HepG2 (cell line): ENCODE measurements at places on chromosomes 2 and 18. TPM values are rescaled to one million over a fixed set of nuclear protein-coding genes. Genes with fewer than 3 reads are reported as not detected.

GRCh38 chr2:212176151-212176550, 362.5 kb downstream of the ERBB4 start:
- no peak for DNase-seq

- no peak for DNase-seq
Observed at GRCh38 chr2:216142540-216142939, 33.4 kb downstream of the XRCC5 start.

The ARHGEF4 gene
- 0.08 and 0.13 TPM in 2 replicates for polyA plus RNA-seq

DNA sequence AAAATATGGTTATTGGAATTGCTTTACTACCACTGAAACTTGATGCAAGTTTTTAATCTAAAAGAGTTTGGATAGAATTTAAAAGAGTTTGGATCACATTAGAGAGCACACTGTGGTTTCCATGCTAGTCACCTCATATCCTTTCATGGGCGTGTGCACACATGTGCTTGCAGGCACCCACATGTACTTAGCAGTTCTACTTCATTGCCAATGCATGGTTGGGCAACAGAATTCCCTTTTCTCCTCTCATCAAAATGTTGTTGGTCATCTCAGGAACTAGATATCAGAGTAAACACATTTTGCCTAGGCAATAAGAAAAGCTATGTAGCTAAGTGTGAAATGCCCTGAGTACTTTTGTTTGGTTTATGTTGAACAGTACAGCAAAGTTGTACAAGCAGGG, 254.1 kb upstream of the RASGRP3 start:
- DNase-seq: no peak

DNA sequence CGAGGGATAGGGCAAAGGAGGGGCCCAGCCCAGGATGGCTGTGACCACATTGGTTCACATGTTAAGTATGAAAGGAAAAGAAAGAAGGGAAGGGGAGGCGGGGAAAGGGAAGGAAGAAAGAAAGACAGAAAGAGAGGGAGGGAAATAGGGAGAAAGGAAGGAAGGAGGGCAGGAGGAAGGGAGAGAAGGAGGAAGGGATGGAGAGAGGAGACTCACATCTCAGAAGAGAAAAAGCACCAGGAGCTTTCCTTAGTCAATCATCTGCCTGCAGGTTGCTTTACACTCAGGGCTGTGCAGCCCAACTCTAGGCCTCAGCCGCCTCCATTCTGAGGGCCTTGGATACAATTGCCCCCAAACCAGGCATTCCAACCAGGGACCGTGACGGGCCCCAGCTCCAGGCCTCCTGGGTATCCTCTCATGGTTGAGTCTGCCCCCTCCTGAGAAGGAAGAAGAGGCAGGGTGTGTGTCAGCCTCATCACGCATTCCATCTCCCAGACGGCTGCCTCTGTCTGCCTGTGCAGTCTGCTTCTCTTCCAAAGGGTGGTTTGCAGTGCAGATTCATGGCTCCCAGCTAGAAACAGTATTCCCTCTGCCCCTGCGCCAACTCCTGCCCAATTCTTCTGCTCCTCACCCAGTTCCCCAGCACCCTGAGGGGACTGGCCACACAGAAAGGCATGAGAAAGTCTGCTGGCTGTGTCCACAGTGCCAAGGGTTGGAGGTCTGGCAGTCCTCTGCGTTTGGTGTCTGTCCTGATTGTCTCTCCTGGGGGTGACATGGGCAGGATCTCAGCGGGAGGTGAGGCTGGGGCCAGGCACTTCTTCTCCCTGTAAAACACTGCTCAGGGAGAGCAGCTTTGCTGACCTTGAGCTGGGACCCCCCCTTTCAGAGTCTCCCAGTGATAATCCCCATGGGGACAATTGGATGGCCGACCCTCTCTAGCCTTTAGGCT, 163.3 kb downstream of the SMAD7 start:
- no peak for DNase-seq

DNA sequence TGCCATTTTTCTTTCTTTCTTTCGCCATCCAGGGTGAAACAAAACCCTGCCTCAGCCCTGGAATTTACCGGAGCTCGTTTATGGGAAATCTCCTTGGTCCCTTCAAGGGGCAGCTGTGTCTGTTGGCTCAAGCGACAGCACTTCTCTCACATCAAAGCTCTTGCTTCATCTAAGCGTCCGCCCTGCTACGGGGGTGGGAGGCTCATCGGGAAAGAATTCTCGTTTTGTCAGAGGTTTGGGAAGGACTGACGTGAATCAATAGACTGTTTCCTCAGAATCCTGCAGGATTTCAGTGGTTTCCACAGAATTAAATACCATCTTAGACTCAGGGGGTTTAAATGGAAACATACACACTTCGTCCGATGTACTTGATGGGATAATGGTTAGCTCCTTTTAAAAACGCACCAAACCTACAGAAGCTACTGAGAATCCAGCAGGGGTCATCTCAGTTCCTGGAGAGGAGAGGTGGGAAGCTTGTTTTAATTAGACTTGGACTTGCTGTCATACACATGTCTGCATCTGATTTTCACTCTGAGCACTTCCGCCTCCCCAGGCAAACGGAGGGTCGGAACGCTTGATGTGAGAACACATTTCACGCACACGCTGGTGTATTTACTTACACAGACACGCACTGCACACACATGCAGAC, 91.6 kb downstream of the ASB1 start:
- peak; percentile 92 for DNase-seq

The ANKRD30BL gene
- polyA plus RNA-seq: not detected in 2 replicates

GRCh38 chr2:158610059-158610458, 153.3 kb downstream of the PKP4 start:
- DNase-seq: no peak

DNA sequence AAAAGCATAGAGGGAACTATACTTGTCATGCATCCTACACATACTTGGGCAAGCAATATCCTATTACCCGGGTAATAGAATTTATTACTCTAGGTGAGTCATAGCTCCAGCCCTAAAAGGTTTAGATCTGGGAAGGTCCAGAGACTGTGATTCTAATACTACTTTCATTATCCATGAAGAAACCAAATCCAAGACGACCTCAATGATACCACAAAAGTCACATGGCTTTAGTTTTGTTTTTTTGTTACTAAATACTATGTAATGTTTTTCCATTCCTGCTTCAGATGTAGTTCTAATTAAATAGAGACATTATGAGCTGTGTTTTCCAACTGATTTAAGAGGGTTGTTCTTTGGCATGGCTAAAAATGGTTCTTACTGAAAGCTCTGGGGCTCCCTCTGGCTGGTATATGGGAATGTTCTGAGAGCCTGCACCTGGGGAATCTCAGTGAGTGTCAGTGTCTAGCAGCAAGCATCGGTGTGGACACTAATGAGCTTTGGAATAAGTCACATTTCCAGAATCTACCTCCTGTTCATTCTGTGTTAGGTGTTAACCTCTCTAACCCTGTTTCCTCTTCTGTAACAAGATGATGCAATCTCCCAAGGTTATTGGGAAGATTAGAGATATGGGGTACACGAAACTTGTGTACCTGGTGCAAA, 20.5 kb upstream of the IL1RL2 start:
- peak; percentile 67 for DNase-seq

DNA sequence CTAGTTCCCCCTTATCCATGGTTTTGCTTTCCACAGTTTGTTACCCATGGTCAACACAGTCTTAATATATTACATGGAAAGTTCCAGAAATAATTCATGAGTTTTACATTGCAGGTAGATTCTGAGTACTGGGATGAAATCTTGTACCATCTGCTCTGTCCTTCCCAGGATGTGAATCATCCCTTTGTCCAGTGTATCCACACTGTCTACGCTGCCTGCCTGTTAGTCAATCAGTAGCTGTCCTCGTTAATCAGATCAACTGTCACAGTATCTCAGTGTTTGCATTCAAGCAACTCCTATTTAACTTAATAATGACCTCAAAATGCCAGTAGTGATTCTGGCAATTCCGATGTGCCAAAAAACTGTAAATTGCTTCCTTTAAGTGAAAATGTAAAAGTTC, 76.3 kb downstream of the DYNC1I2 start:
- peak; percentile 54 for DNase-seq

DNA sequence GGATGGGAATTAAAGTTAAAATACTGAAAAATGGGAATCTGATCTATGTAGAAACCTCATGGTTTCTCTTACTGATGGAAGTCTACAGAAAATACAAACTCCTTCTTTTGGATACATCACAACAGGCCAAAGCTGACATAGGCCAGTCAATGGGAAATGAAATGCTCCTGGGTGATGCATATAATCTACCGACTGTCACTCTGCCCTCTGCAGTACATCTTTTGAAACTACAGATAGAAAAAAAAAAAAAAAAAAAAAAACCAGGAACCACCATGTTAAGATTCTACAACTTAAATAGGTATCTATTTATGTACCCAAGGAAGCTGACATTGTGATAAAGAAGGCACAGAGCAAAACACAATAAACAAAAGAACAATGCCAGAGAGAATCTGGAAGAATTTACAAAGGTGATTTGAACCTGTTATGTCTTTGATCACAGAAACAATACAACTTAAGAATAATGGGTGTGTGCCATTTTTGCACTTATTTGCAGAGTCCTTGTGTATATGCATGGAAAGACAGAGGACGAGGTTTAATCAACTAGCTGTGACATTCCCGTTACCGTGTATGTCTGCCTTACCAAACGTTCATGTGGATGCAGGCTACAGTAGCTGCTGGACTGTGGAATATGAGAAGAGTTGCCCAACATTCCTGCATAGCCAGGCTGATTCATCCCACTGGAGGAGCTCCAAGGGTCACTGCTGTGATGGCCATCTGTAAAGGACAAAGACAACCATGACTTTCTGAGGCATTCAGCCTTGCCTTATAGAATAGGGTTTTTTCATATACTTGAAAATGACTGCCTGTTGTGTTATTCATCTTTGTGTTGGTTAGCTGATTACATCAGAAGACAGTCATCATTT, 312.7 kb downstream of the TCF4 start:
- DNase-seq: no peak

DNA sequence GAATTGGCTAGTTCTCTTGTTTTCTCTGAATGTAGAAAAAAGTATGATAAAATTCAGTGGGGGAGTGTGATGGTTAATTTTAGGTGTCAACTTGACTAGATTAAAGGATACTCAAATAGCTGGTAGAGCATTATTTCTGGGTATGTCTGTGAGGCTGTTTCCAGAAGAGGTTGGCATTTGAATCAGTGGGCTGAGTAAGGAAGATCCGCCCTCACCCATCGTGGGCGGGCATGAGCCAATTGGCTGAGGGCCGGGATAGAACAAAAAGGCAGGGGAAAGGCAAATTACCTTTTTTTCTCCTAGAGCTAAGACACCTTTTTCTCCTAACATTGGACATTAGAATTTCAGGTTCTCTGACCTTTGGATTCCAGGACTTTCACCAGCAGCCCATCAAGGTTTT, 667.6 kb upstream of the SLC8A1 start:
- no peak for DNase-seq

DNA sequence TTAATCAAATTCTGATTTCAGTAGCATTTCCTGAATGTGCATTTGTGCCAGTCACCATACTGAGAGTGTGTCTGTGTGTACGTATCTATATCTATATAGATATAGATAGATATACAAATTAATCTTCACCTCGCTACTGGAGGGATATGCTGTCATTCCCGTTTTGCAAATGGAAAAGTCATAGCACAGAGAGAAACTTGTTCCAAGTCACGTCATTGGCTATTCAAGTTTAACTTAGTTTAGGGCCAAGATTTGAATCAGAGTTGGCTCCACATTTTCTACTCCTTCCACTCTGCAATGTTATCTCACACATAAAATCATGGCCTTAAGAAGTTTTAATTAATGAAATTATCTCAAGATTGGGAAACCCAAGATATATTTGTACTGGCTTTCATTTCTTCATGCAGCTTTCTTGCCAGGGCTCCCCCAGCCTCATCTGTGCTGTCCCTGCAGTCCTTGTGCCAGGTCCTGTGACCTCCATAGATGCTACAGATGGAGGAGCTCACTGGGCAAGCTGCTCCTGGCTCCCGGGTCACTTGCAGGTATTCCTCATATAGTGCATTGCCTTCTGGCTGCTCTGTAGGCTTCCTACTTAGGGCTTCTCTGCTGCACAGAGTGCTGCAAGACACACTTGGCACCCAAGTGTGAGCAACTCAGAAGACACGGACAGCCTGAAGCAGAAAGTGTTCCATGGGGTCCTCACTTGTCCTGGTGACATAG, 245.8 kb downstream of the KCNS3 start:
- DNase-seq: no peak

GRCh38 chr2:43152741-43153647, 73.4 kb downstream of the ZFP36L2 start:
- no peak for DNase-seq

DNA sequence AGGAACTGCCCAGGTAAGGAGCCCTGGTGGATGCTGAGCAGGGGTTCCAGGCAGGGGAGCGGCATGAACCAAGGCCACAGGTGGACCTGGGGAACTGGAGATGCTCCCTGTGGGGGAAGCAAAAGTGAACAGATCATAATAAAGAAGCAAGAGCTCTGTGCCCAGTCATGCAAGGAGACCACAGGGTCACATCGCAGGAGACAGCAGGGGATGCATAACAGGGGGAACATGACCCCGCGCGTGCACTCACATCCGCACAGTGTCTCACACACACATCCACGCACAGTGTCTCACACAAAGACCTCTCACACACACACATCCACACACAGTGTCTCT, 473.3 kb upstream of the HS6ST1 start:
- no peak for DNase-seq

DNA sequence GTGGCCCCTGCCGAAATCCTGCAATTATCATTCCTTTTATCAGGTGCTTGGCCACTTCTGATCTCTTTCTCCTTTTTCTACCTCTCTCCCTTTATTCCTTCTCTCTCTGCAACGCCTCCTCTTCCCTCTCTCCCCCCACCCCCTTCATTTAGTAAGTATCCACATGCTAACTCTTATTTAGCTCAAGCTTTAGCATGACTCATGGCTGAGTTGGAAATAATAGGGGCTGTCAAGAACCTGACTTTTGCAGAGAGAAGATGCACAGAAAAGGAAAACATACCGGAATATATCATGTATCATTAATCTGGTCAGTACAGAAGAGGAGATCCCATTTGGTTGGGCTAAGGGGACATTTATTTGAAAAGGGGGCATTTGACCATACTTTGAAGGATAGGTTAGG, 33.1 kb downstream of the FAM171B start:
- no peak for DNase-seq

The LOXHD1 gene
- polyA plus RNA-seq: not detected in 2 replicates

DNA sequence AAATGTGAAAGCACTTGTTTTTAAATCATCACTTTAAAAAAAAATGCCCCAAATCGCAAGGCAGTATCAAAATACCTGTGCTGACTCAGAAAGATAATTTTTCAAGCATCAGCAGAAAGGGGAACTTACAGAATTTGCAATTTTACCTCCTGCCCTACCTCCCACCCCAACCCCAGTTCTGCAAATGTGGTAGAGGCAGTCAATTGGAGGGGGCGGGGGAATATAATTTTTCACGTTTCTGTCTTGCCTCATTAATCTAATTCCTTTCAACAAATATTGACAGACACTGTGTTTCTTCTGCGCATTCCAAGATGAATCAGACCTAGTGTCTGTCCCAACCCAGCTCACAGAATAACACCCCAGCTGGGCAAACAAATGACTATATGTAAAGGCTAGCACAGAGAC, 76.8 kb downstream of the ALPK2 start:
- peak; percentile 68 for DNase-seq

DNA sequence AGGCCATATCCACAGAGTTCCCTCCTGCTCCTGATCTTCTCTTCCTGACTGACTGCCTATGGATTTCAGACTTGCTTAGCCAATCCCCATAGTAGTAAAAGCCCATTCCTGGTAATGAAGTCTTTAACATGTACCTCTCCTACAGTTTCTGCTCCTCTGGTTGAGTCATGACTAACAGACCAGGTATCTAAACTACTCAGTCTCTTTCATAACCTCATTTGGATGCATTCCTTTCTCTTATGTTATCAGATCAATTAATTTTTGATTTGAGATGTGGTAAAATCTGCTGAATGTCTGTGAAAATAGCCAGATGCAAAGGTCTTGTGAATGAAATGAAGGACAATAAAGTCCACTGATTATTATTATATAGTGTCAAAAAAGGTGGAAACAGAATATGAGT, 198.0 kb downstream of the NBAS start:
- DNase-seq: peak; percentile 17
